ENCODE measurements at places on chromosomes 2 and 18.

DNA sequence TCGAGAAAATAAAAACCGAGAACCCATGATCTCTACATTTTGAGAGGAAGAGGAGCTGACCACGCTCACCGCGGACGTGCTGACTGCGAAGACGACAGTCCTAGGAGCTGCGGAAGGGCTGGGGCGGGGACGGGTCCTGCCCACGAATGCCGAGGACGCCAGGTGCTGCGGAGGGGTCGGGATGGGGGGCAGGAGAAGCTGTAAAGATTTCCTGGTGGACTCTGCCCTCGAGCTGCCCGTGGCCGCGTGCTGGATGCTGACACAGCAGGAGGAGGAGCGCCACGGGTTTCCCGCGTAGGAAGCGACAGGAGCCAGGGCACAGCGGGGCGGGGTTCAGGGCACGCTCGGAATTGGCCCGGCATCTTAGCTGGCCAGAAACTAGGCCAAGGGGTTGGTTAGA, 22.2 kb downstream of the ZSCAN30 start:
- DNase-seq, result no peak

- DNase-seq, result no peak
Observed at GRCh38 chr2:167905668-167906067, 341.7 kb downstream of the STK39 start.

- DNase-seq, result peak; percentile 22
Observed at GRCh38 chr18:67359873-67360838, 156.4 kb downstream of the DSEL start.

GRCh38 chr2:7377916-7378569, 460.8 kb downstream of the RNF144A start:
- no peak for DNase-seq

GRCh38 chr18:77015169-77015568, 117.4 kb downstream of the MBP start:
- no peak for DNase-seq

- no peak for DNase-seq
Observed at GRCh38 chr18:23819001-23819400, 129.7 kb downstream of the LAMA3 start.

- DNase-seq, result no peak
Observed at GRCh38 chr2:44310287-44310686, 35.0 kb downstream of the SLC3A1 start.
